ENCODE measurements at places on chromosomes 3 and 15.

DNA sequence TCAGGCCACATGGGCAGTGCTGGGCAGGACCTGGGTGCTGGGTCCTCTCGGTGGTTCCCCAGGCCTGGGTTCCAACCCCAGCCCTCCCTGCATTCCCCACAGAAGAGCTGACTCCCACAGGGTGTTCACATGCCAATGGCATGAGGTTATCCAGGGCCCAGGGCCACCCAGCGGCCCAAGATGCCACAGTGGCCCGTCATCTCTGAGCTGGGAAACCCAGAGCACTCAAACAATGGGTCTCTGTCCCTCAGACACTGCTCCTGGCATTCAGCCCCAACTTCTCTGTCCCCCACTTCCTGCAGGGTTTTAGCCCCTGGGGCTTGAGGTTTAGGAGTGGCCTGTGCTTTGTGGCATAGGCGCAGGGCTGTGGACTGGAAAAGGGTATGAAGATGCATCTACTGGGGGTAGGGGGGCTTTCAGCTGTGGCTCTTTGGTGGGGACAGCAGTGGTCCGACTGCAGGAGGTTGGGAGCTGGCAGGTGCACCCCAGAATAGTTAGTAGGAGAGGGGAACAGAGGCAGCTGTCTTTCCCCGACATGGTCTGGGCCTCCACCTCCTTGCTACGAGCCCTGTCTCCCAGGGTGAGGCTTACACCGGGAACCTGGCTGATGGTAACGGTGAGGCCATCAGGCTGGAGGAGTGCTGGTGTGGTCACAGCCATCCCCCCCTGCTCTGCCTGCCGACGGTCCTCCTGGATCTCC is 1.7 kb downstream of the CCDC9B start:
- no peak for DNase-seq

- no peak for DNase-seq
Measured at GRCh38 chr3:150202711-150203110, 205.4 kb upstream of the TSC22D2 start.

DNA sequence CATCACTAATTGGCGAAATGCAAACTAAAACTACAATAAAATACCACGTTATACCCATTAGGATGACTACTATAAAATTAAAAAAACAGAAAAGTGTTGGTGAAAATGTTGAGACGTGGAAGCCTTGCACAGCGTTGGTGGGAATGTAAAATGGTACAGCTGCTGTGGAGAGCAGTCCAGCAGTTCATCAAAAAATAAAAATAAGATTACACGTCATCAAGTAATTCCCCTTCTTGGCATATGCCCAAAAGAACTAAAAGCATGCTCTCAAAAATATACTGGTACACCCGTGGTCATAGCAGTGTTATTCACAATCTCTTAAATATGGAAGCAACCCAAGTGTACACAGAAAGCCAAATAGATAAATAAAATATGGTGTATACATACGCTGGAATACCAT is 71.8 kb upstream of the NDN start:
- no peak for DNase-seq

- no peak for DNase-seq
Measured at GRCh38 chr3:54443561-54444161, 321.3 kb downstream of the CACNA2D3 start.

DNA sequence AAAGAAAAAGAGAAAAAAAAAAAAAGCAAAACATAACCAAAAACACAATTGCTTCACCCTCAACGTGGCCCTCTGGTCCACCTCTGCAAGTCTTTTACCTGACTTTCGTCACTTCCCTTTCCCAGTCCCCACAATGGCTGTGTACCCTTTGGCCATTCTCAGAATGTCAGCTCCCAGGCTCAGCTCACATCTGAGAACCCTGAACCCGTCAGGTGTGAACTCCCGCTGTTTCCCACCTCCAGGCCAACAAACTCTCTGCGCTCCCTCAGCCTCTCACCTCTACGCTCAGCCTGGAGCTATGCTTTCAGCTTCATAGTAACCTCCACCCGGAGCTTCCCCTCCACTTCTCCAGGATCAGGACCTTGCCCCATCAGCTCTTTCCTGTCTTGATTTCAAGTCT is 23.6 kb downstream of the ZSCAN2 start:
- DNase-seq, result no peak

- DNase-seq, result no peak
Measured at GRCh38 chr15:67897646-67898339, 57.9 kb upstream of the RNU6-1 start.

GRCh38 chr3:48502728-48503168 is 1.2 kb downstream of the SHISA5 start:
- peak; percentile 61 for DNase-seq

DNA sequence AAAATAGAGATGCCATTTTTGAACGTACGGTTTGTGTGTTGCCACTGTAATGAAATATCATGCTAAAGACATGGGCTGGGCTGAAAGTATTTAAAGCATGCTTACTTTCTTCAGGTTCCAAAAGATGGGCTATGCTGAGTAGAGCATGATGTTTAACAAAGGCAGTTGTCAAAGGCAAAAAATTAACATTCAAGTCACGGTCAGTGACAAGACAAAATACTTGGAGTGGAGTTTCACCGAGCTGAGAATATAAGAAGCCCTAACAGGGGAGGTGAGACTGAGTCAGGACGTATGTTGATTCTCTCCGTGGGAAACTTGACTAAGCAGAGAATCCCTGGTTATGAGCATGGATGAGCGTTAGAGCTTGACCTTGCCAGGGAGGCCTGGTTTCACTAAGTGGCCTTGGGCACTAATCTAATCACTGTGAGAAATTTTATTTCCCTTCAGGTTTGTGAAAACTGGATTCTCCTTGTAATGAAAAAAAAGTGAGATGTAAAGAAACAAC is 218.2 kb upstream of the ADAMTS9 start:
- no peak for DNase-seq

DNA sequence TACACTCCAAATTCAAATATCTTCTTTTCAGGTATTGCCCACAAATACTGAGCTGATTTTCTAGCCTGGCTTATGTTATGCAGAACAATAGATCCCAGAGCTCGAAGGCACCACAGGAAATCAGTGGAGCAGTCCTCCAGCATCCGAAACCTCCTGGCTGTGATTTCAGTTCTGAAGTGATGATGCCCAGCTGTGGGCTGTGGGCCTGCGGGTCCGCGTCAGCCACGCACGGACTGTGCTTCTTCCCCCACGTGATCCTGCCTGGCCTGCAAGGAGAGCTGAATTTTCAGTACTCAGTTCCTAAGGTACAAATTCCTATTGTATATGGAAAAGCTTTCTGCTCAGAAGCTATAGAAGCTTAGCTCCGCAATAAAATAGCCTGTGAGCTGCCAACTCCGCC is 96.2 kb downstream of the OCA2 start:
- no peak for DNase-seq

GRCh38 chr15:57462381-57462780 is 86.1 kb downstream of the CGNL1 start:
- DNase-seq, result no peak

GRCh38 chr15:80641384-80641783 is 53.7 kb upstream of the ABHD17C start:
- DNase-seq, result no peak

GRCh38 chr3:24773798-24774197 is 279.1 kb upstream of the THRB start:
- no peak for DNase-seq

DNA sequence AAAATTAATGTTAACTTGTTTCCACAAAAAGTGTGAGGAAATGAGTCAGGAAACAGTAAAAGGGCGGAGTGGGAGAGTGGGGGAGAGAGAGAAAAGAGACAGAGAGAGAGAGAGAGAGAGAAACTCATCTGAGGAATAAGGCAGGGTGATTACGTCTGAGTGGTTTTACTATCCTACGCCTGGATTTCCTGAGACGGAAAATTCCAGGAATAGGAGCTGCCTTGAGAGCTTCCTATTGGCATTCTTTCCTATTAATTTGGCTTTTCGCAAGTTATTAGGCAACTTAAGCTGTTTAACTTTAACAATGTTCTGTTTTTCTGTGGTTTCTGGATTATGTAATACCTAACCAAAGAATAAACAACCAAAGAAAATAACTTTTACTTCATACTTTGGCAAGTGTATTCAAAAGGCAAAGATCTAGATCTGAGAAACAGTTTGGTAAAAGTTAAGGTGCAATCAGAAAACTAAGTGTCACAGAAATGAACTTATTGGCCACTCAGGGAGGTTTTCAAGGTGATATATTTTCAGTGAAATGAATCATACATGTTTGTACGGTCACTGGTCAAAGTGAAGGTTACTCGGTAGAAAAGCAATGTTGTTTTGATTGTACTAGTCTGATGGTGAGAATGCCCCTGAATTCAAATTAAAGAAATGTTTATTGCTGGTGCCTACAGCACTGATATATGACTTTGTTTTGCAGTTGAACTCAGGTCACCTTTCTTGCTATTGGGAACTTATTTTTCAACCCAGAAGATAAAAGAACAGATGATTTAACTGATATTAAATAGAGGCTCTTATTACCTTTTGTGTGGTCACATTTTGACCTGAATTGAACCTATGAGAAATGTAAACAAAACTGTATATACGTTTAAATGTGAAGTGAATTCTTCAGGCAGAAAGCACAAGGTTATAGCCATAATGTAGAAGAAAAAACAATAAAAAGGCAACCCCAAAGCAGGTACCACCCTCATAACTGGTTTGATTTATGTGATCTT is 39.9 kb upstream of the TNFSF10 start:
- no peak for DNase-seq

- DNase-seq, result peak; percentile 35
Measured at GRCh38 chr3:195441992-195442572, 738 bp downstream of the ACAP2 start.

DNA sequence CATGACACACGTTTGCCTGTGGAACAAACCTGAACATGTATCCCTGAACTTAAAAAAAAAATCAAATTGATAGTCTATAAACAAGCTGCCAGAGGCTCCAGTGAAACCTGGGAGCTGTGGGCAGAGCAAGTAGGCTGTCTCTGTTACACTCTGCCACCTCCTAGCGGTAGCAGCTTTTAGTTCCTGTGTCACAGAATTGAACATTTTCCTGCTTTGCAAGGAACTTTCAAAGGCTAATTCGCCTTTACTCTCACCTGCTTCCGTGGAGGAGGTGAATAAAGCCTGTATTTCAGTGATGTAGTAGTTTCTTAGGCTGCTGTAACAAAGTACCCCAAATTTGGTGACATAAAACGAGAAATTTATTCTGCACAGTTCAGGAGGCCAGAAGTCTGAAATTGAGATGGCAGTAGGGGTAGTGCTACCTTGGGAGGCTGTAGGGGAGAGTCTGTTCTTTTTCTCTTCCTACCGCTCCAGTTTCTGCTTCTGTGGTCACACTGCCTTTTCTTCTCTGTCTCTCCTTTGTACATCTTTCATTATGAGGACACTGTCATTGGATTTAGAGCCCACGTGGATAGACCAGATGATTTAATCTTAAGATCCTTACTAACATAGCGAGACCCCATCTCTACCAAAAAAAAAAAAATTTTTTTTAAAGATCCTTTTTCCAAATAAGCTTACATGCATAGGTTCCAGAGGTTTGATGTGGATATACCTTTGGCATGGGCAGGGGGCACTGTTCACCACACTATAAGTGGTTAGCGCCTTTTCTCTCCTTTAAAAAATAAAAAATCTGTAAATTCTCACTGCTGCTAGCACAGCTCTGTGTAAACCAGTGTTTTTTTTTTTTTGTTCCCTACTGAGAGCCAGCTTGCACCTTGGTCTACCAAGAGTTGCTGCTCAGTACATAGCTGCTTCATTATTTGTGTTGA is 25.3 kb downstream of the FBXO22 start:
- DNase-seq, result peak; percentile 38

GRCh38 chr3:131591394-131592014 is 88.7 kb upstream of the MRPL3 start:
- DNase-seq, result no peak

- DNase-seq, result no peak
Measured at GRCh38 chr15:99481951-99482230, 83.9 kb upstream of the MEF2A start.

DNA sequence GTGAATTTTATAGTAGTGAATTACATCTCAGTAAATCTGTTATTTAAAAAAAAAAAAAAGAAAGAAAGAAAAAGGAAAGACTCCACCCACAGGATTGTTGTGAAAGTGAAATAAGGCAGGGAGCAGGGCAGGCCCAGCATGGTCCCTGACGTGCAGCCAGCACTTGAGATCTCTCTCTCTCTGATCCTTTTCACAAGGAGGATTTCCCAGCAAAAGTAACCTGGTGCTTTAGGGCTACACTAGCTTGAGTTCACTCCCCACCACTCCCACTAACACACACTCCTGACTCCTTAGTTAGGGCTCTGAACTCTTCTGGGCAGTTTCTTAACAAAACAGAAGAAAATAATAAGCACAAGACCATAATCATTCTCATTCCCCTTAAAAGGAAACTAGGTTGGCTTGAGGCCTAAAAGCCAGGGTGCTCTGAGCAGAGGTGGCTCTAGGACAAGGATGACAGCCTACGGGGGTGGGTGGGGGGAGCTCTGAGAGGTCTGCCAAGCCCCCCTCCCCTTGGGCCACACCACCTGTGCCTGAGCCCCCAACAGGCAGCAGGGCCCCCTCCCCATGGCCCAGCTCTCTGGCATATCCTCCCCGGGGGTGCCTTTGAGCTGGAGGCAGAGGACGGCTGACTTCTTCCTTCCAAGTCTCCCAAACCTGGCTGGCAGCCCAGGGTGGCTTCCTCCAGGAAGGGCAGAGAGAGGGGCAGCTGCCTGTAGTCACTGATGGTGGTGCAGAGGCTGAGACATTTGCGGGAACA is 856 bp downstream of the TMEM40 start:
- DNase-seq, result no peak

GRCh38 chr15:41599061-41599460 is 40.0 kb downstream of the TYRO3 start:
- DNase-seq, result no peak

GRCh38 chr15:64931381-64931780 is 19.7 kb downstream of the ANKDD1A start:
- DNase-seq, result no peak

Measured in hematopoietic multipotent progenitor cell treated with erythropoietin and hydrocortisone succinate and interleukin-3 and kit ligand, for 15 days (in vitro differentiated cells).